Activated CD4-positive, alpha-beta T cell treated with anti-CD3 and anti-CD28 coated beads, Interleukin-2, amount 50 U/mL, for 4 hours (primary cell): ENCODE measurements at places on chromosomes 7 and 10.

GRCh38 chr7:139655305-139655704, 122.5 kb downstream of the HIPK2 start:
- no peak for DNase-seq

GRCh38 chr7:8363407-8364015, 69.9 kb upstream of the NXPH1 start:
- DNase-seq, result no peak

GRCh38 chr7:151075662-151075971, 5.0 kb downstream of the FASTK start:
- no peak for DNase-seq

- no peak for DNase-seq
These were observed 9.5 kb downstream of the IRF5 start for GRCh38 chr7:128946936-128947830.

- DNase-seq, result no peak
These were observed 572 bp upstream of the BHLHA15 start for GRCh38 chr7:98210513-98211220.

DNA sequence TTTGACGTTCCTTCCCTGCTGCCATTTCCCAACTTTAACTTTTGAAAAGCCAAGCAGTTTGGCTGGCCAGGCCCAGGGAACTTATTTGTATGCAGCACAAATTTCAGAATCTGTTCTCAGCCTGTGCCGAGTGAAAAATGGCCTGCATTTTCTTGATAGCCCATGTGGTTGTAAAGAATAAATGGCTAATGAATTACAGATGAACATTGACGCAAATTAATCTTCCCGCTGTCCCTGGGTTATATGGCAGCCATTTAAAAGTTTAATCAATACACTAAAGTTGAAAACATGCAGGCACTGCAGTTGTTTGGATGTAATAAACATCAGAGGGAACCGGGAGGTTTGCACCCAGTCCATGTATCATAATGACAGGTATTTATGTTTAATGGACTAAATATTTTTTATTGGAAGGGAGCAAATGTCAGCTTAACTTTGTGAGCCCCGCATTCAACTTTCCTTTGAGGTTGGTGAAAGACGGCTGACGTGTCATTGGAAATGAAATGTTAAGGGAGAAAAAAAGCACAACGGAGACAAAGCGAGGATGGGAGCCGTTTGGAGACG, 1092.4 kb downstream of the LRMDA start:
- no peak for DNase-seq

GRCh38 chr7:1823376-1824150, 153.5 kb downstream of the ELFN1 start:
- DNase-seq, result no peak

DNA sequence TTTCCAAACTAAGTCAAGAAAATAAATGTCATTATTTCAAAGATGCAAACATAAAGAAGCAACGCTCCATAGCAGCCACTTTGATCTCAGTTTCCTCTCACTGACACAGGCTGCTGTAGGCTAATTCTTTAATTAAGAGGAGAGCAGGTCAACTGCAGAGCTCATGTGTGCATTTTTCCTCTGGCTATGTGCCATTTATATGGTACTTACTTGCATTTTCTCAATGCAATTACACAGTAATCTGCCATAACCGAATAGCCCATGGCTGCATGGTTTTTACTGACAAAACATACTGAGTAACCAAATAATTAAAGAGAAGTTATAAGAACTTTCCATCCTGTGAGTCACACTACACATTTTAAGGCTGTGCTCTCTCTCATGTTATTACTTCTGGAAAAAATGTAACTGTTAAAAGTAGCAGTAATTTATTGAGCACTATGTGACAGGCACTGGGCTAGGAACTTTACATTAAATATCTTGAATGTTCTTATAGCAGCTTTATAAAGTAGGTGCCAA, 122.0 kb downstream of the ELAPOR2 start:
- no peak for DNase-seq

- DNase-seq, result no peak
These were observed 22.1 kb downstream of the TMEM106B start for GRCh38 chr7:12233175-12233574.

DNA sequence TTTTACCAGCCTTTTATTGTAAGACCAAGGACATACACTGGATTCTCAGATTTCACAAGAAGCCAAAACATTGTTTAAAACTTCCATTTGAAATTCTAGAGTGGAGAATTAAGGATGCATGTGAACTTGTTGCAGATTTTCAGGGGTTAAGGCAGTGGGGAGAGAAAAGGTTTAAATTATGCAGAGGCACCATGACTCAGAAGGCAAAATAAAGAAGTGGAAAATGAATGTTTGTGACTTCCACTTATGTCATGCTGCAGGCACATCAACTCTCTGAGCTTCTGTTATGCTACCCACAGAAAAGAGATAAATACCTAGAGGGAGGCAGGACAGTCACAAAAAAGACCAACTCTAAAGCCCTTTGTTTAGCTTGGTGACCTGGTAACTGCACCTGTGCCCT, 84.4 kb upstream of the BET1 start:
- no peak for DNase-seq

DNA sequence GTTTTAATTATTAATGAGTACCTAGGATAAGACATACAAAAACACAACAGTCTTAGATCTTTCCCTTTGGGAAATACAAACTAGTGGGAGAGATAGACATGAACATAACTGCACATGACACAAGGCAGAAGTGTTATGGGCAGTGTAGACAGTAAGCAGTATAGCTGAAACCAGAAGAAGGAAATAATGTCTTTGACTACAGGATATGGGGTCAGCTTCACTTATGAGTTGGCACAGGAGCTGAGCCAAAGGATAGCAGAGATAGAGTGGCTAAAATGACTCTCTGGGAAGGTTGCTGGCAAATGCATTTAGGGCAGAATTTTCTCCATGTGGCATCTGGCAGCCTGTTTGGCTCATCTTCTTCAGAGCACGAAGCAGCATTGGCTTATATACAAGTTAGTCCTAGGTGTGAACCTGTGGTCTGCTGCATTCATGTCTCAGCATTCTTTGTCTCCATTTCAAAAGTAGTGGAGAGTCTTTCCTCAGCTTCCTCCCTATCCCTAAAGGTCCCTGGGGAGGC, 60.3 kb upstream of the FEZF1 start:
- no peak for DNase-seq

DNA sequence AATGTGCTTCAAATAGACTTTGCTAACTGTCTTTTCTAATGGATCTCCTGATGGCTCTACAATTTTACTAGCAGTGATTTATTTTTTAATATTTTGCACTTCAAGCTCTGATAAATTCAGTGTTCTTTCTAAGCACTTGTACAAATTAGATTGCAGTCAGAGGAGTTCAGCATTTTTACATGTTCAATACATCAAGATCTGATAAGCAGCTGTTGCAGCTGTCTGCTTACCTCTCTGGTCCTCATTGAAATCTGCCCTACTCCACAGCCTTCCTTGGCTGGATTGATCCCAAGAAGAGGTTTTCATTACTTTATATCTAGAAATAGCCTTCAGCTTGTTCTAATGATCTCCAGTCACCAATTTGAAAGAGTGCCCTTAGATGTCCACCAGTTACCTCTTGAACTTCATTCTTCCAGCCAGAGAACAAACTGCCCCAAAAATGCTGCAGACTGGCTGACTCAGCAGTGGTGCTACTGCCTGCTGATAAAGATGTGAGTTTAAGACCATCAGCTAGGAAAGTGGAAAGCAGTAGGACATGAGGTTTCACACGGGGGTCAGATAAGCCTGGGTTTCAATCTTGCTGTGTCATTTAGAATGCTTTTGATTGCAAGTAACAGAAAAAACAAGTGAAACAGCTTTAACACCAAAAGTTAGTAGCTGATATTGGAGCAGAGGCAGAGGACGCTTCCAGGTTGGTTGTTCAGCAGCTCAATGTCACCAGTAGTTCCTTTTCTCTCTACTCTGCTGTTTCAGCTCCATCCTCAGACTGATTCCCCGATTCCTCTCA, 350.9 kb upstream of the NPVF start:
- no peak for DNase-seq
